ENCODE measurements at places on chromosomes 4 and X.

DNA sequence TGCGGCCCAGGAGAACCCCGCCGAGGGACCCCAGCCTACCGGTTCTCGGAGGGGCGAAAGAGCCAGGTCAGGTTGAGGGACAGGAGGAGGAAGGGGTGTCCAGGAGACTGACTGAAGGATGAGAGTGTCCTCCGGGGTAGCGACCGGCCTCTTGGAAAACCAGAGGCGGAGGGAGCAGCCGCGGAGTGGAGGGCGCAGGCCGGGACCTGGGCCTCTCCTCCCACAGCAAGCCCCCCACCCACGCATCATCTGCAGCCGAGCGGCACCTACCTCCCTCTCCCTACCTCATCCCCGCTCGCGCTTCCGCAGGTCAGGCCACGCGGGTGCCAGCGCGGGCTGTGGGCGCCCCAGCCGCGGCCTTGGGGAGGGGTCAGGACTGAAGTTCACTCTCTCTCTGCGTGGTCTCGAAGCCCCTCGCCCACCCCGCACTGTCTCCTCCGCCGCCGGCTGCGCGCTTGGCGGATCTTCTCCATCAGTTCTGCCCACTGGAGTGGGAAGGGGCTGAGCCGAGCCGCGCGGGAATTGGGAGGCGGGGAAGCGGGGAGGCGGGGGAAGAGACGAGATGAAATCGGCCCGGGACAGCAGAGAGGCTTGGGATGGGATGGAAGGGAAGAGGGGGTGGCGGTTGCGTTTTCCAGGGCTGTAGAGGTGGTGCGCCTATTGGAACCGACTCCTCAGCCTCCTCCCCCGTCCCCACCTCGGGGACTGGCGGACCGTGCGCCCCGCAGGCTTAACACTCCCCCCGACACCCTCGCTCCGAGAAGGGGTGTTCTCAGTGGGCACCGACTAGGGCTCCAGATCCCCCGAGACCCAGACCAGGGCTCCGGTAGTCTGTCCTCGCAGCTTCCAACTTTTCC lies 1.8 kb downstream of the NLGN4X start:
- no peak for DNase-seq

GRCh38 chr4:162282684-162283083 lies 118.9 kb upstream of the FSTL5 start:
- DNase-seq: no peak

GRCh38 chrX:71533851-71534561 lies 1.1 kb downstream of the OGT start:
- peak; percentile 40 for DNase-seq

- DNase-seq: peak; percentile 12
Measured at GRCh38 chr4:47579235-47579634, 94.2 kb downstream of the ATP10D start.

GRCh38 chrX:139388254-139388653 lies 142.3 kb upstream of the F9 start:
- no peak for DNase-seq

- DNase-seq: peak; percentile 7
Measured at GRCh38 chrX:111661241-111661640, 19.7 kb upstream of the ALG13 start.

DNA sequence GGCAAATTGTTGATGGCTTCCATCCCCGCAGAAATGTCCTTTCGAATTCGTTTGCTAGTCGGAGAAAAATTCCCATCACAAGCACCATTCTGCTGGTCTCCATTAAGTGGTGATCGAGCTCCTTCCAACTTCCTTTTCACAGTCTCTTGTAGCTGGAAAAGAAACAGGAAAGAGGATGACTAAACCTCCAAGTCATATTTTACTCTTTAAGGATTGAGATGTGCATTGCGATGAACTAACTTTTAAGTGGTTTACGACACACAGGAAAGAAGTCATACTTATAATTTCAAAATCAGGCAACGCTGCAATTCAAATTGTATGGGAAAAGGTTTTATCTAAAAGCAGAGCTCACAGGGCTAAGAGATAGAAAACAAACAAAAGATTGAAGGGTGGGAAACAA lies 225.2 kb downstream of the MGST2 start:
- no peak for DNase-seq

GRCh38 chr4:148542922-148543623 lies 100.9 kb upstream of the NR3C2 start:
- no peak for DNase-seq

- no peak for DNase-seq
Measured at GRCh38 chrX:9396930-9397329, 67.9 kb upstream of the TBL1X start.

DNA sequence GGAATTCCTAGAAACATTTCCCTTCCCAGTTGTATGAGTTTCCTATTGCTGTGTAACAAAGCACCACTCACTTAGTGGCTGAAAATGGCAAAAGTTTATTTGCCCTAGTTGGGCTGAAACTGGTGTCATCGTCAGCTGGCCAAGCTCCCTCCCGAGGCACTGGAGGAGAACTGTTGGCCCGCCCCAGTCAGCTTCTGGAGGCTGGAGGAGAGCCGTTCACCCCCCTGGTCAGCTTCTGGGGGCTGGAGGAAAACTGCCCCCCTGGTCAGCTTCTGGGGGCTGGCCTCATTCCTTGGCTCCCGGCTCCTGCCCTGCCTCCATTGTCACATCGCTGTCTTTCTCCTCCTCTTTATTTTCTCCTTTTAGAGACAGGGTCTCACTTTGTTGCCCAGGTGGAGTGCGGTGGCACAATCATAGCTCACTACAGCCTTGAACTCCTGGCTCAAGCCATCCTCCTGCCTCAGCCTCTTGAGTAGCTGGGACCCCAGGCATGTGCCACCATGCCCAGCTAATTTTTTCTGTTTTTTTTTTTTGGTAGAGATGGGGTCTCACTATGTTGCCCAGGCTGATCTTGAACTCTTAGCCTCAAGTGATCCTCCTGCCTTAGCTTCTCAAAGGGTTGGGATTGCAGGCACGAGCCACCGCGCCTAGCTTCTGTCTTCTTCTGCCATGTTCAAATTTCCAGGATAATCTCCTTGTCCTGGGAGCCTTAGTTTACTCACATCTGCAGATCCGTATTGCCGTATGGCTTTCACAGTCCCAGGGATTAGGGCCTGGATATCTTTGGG lies 3.2 kb downstream of the RGS12 start:
- no peak for DNase-seq

GRCh38 chr4:15777697-15778288 lies 335 bp upstream of the CD38 start:
- DNase-seq: no peak

DNA sequence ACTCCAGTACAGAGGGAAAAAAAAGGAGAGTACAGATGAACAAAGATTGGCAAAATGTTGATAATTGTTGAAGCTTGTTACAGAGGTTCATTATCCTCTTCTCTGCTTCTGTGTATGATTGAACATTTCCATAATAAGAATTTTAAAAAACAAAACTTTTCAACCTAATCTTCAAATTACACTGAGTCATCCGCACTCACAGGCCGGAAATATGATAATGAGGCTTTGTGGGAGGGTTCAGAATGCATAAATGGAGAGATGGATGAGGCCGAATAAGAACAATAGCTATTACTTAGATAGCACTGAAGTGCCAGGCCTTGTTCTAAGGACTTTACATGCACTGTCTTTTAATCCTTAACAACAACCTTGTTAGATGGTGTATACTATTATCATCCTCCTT lies 4.6 kb upstream of the ERCC6L start:
- DNase-seq: no peak

DNA sequence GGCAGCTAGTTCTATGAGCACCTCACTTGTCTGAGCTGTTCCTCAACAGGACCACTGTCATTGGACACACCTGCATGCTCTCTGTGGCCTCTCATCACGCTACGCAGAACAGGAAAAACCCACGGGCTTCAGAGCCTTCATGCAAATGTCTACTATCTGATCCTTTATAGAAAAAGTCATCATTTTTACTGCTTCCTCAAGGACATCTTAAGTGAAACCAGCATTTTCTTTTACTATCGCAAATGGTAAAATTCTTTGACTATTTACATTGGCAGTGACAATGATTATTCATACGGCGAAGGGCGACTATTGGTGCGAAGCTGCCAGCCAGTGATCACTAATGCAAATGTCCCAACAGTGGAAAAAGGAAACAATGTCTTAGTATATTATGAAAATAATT lies 147.0 kb downstream of the AFAP1 start:
- DNase-seq: no peak

All from Kasumi-1 (cell line).